Choroid plexus epithelial cell (primary cell): ENCODE measurements at places on chromosomes 16 and 17.
A peak's percentile ranks its signal among the peaks of the same experiment; 100 is the strongest.

- no peak for DNase-seq
These were observed 175.1 kb downstream of the MYO1D start for GRCh38 chr17:32701871-32702270.

- DNase-seq: peak; percentile 96
These were observed 27.8 kb downstream of the TK2 start for GRCh38 chr16:66521951-66522771.

GRCh38 chr16:2478279-2478678 lies 3.4 kb downstream of the TBC1D24 start:
- no peak for DNase-seq

DNA sequence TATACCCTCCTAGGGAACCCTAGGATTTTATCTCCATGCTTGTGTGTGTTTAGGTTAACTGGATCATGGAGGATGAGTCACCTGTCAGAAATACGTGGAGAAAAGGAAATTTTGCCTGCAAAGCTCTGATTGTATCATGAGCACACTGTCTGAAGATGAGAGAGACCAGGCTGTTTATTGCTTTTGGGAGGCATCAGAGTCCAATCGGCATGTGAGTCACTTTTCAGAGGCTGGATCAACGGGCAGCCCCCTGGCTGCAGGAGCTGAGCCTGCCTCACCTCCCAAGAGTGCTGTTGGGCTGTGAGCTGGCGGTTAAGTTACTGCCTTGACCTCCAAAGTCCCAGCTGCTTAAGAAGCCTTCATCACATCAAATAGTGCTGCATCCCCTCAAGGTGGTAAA lies 41.5 kb upstream of the MED9 start:
- peak; percentile 78 for DNase-seq

DNA sequence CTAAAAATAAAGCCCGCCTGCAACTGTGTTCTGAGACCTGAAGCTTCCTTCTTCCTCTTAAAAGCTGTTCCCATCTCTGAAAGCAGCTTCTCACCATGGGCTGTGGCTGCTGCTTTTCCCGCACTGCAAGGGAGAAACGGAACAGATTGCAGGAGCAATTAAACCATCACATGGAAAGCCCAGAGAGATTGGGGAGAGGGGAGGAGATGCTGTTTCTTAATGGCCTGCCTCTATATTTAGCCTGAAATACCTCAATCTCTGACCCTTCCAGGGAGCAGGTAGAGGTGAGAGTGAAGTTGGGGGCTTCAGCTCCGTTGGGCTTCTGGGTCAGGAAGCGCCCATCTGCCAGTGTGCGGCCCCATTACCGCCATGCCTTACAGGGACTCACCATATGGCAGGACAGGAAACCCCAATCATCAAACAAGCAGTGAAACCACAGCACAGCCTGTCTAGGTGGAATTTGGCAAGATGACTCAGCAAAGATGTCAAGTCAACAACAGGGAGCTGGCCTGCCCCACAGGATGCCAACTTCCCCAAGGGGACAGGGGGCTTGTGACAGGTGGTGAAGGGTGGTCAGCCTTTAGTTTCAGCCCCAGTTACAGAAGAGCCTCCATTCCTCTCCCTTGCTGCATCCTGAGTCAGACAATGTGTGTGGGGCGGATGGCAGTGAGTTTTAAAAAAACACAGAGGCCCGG lies 286.6 kb upstream of the CCL2 start:
- no peak for DNase-seq
